Left lung (tissue), 14 donors: ENCODE measurements at places on chromosomes 5 and 9. TPM values are rescaled to one million over a fixed set of nuclear protein-coding genes. Genes with fewer than 3 reads are reported as not detected.

DNA sequence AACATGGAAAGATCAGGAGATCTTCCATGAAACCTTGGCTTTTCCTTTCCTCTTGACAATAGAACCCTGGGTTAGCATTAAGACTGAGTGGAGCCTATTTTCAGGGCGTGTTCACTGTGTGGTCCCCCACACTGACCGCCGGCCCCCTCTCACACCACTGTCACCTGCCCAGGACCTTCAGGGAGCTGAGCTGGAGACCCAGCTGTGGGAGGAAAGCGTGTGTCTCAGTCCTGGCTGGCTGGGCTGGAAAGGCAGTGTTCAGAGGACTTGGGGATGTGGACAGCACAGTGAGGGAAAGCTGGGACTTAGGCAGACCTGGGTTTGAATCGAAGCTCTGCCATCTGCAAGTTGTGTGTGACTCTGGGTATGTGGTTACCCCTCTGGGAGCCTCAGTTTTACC is 268.1 kb downstream of the NSG2 start:
- DNase-seq = no peak

Gene PCYOX1L
- total RNA-seq = 9.0 TPM

- no peak for DNase-seq
These were observed 10.7 kb upstream of the STK32A start for GRCh38 chr5:147223948-147224791.

Gene ZMAT2
- 43.8 TPM for total RNA-seq

DNA sequence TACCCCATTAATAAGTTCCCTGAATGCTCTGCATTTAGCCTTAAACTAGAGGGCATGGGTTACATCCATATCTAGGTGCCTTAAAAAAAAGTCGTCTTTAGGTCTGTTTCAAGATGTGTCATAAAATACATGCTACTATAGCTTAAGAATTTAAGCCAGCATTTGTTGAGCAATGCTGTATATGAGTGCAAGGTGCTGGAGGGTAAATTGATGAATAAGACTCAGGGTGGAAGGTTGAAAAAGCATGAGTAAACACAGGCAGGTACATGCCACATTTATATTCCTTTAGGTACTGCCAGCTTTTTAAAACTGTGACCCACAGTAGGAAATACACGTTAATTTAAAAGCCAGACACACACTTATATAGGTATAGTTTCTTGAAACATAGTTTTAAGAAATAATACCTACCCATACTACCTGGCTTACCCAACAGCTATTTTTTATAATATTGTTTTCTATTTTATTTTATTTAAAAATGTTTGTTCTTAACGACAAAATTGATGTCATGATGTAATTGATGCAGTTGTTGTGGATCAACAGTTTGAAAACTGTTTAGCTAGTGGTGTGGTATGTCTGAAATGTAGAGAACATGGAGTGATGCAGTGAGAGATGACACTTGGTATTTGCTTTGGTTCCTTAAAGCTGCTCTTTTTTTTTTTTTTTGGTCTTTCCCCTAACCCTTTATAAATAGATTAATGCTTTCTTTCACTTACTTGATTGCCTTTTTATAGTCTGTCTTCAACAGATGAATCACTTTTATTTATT is 3.9 kb downstream of the HMGCR start:
- no peak for DNase-seq

GRCh38 chr5:119347991-119348390 is 7.8 kb upstream of the TNFAIP8 start:
- no peak for DNase-seq

Gene QSOX2
- total RNA-seq = 10.5 TPM

DNA sequence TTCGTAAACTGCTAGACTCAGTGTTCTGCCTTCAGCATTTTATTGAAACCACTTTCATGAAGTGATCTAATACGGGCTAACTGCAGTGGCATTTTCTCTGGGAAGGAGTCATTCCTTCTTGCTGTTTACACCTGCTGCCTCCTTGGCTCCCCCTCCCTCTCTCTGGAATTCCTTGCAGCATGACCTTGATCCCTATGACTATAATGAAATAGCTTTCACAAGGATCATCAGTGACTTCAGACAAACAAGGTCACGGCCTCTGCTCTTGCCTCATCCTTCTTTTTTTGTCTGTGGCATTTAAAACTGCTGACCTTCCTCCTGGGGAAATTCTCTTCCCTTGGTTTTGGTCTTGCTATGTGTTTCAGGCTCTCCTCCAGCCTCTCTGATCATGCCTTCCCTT is 90.2 kb downstream of the ZNF462 start:
- no peak for DNase-seq

Gene PLPP7
- 2.3 TPM for total RNA-seq

DNA sequence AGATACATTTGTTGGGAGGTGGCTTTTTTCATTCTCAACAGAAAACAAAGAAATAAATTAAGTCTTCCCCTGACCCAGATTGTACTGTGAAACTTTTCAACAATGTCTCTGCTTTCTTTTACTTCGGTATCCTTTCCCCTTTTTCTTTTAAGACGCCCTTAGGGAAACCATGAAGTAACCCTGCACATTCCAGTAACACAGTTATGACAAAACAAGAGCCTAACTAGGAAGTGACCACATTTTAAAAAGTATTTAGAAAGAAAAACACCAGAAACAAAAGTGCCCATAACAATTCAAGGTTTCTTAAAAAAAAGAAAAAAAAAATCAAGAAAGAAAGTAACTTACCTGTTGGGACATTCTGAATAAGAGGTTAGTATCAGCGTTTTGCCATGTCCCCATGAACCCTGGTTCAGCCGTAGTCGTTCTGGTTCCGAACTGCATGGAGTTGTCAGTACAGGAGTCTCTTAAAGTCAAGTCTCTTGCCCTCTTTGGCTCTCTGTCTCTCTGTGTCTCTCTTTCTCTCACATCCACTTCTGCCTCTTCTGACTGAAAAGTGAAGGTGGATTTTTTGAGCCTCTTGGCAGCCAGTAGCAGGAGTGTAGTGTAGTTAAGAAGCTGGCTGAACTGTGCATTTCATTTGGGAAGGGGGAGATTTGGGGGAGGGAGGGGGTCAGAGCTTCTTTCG is 142.9 kb downstream of the BNC2 start:
- no peak for DNase-seq

Gene SHLD3
- 4.1 TPM for total RNA-seq

GRCh38 chr9:92970467-92970923 is 23.2 kb downstream of the FGD3 start:
- no peak for DNase-seq
